Progenitor cell of endocrine pancreas (in vitro differentiated cells): ENCODE measurements at places on chromosomes 4 and X. TPM values are rescaled to one million over a fixed set of nuclear protein-coding genes. Genes with fewer than 3 reads are reported as not detected.

Gene TMPRSS11A
- total RNA-seq: not detected in 2 replicates

Gene SPATA18
- 7.4 and 8.5 TPM in 2 replicates for total RNA-seq

Gene RASL11B
- 9.3 and 9.7 TPM in 2 replicates for total RNA-seq

Gene RGN
- 7.3 and 8.0 TPM in 2 replicates for total RNA-seq

Gene ANXA10
- total RNA-seq: not detected in 2 replicates

Gene NDNF
- total RNA-seq: 0.34 and 0.67 TPM in 2 replicates

DNA sequence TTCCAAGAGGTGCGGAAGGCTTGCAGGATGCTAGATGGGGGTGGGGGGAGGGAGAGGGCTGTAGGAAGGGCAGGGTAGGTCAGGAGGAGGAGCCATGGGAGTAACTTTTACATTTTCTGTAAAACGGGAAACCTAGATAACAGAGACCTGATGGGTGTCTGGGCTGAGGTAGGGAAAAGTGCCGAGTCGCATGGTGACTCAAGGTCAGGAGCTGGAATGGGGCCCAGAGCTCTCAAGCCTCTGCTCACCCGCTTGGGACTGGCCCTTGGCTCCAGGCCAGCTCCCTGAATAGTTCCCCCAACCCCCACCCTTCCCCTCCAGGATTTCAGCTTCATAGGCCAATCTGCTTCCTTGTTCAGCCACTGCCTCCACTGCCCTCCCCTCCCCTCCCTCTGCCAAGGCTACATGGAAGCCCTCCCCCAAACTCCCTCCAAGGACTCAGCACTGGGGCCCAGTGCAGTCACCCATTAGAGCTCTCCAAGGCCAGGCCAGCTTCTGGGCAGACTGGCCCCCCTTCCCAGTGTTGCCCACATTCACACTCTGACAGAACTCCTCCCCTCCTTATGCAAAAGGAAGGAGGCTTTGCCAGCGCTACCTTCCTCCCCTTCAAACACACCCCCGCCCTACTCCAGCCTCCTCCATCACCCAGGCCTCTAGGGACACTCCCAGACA, 43.6 kb downstream of the TSC22D3 start:
- DNase-seq: no peak
- no peak overlapping the region for H3K27ac ChIP-seq
- no peak overlapping the region for H3K4me3 ChIP-seq
- H3K36me3 ChIP-seq: no peaks in the 10 kb centered on the region
- peaks cover 19% of the 10 kb centered on the region for H3K4me1 ChIP-seq

DNA sequence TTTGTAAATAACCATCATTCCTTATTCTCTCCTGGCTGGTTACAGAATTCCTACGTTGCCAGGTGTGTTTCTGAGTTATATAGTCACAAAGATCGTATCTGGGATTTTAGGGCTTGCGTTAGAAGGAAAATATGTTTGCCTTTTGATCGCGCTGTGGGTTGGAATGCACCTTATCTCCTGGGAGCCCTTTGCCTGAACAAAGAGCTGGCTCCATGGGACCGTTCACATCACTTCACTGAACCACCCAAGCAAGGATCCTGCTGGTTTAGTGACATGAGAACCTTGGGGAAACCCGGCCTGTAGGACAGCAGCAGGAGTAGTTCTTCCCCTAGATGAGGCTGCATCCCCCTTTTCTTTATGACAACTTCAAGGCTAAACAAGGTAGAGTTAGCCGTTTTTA, 51.6 kb downstream of the RS1 start:
- peaks cover 53% of the 10 kb centered on the region for H3K4me1 ChIP-seq
- peaks cover 8% of the 10 kb centered on the region for H3K36me3 ChIP-seq
- peak overlapping the region; percentile 95 for H3K27ac ChIP-seq
- DNase-seq: no peak
- peak overlapping the region; percentile 38 for H3K4me3 ChIP-seq
- no peaks in the 10 kb centered on the region for H3K27me3 ChIP-seq

DNA sequence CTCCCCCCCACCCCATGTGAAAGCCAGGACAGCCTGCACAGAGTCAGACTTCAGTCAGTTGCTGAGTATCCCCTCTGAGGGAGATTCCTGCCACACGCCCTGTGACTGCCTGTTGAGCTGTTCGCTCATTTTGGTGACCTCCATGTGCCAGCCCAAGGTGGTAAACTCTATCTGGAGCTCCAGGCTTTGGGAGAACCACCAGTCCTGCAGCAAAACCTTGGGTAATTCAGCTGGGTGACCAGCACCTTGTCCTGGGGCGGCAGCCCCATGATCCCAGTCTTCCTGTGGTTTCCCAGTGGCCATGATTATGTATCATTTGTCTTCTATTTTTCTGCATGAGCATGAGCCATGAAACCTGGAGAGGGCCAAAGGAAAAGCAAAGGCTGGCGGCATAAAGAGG, 73.4 kb downstream of the NBDY start:
- no peak overlapping the region for H3K4me3 ChIP-seq
- DNase-seq: no peak
- no peaks in the 10 kb centered on the region for H3K27me3 ChIP-seq
- H3K27ac ChIP-seq: no peak overlapping the region

DNA sequence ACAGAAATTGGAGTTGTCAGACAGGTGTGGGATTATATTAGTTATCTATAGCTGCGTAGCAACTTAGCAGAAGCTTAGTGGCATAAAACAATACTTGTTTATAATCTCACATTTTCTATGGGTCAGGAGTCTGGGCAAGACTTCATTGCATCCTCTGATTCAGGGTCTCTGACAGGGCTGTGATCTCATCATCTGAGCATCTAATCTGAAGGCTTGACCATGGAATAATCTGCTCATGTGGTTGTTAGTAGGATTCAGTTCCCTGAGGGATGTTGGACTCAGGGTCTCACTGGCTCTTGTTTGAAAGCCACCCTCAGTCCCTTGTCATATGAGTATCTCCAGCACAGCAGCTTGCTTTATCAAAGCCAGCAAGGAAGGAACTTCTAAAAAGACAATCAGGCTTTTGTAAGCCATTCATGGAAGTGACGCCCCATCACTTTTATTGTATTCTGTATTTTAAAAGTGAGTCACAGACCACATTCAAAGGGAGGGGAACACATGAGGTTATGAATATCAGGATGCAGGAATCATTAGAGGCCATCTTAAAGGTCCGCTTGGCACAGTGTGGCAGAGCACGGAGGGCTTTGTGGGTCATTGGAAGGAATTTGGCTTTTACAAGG, 37.2 kb upstream of the FAM9B start:
- peaks cover 7% of the 10 kb centered on the region for H3K27me3 ChIP-seq
- H3K4me3 ChIP-seq: no peak overlapping the region
- peaks cover 7% of the 10 kb centered on the region for H3K4me1 ChIP-seq
- no peaks in the 10 kb centered on the region for H3K36me3 ChIP-seq

DNA sequence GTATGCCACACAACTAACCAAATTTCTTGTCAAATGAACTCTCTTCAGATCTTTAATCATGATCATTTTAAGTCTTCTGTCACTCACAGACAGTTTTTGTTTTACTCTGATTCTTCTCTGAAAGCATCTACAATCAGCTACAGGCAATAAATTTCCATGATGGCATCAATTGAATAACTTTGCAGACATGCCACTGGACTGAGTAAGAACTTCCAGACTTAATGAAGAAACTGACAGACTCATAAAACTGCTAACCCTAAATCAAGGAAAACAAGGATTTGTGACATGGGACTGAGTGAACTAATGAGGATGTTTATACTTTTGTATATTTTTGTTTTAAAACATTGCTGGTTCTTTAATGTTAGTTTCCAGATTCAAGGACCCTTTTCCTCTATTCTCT, 5.5 kb upstream of the PPP1R2C start:
- no peak overlapping the region for H3K4me3 ChIP-seq
- no peaks in the 10 kb centered on the region for H3K27me3 ChIP-seq
- peaks cover 4% of the 10 kb centered on the region for H3K36me3 ChIP-seq
- no peaks in the 10 kb centered on the region for H3K4me1 ChIP-seq
- H3K27ac ChIP-seq: no peak overlapping the region
- no peak for DNase-seq

- H3K4me1 ChIP-seq: peaks cover 9% of the 10 kb centered on the region
- H3K4me3 ChIP-seq: peak overlapping the region; percentile 85
- H3K27ac ChIP-seq: peak overlapping the region; percentile 84
- peaks cover 9% of the 10 kb centered on the region for H3K27me3 ChIP-seq
Observed at GRCh38 chrX:16882169-16882568, 12.0 kb upstream of the RBBP7 start.

- H3K36me3 ChIP-seq: no peaks in the 10 kb centered on the region
- H3K27me3 ChIP-seq: no peaks in the 10 kb centered on the region
- H3K4me1 ChIP-seq: peaks cover 10% of the 10 kb centered on the region
- peak overlapping the region; percentile 98 for H3K27ac ChIP-seq
Observed at GRCh38 chrX:75156531-75156945, 455 bp upstream of the ABCB7 start.

GRCh38 chrX:128906753-128907152, 616.5 kb downstream of the SMARCA1 start:
- no peak for DNase-seq
- no peak overlapping the region for H3K4me3 ChIP-seq
- no peak overlapping the region for H3K27ac ChIP-seq
- no peaks in the 10 kb centered on the region for H3K36me3 ChIP-seq

DNA sequence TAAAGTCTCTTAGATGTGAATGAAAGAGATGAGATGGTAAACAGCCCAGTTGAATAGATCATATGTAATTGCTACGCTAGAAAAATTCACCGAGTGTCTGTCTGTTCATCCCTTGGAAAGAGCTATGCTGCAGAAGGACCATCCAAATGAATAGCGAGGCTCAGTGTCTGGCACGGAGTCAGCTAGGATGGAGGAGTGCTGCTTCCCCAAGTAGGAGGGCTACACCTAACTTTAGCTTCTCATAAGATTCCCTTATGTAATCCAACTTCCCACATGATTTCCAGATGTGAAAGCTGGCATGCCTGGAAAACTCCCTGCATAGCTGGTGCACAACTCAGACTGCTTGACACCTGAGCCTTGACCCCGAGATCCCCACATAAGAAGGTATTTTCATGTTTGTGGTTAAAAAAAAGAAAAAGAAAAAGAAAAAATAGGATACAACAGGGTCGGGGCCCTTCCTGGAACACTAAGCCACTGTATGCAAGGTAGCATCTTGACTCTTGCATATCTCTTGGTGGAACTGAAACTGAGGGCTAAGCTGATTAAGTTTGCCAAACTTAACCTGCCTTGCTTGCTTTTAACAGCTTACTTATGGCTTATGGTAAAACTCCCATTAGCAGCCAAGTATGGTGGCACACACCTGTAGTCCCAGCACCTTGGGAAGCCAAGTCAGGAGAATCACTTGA, 82.3 kb downstream of the FREM3 start:
- H3K36me3 ChIP-seq: no peaks in the 10 kb centered on the region
- DNase-seq: no peak
- H3K27ac ChIP-seq: no peak overlapping the region
- H3K4me3 ChIP-seq: no peak overlapping the region
- H3K27me3 ChIP-seq: no peaks in the 10 kb centered on the region

- peaks cover 4% of the 10 kb centered on the region for H3K4me1 ChIP-seq
- no peak overlapping the region for H3K4me3 ChIP-seq
- H3K36me3 ChIP-seq: no peaks in the 10 kb centered on the region
- DNase-seq: no peak
Observed at GRCh38 chrX:19179389-19179788, 57.1 kb upstream of the ADGRG2 start.

GRCh38 chr4:38696697-38697096, 32.7 kb downstream of the KLF3 start:
- DNase-seq: no peak
- peak overlapping the region; percentile 33 for H3K27ac ChIP-seq
- no peak overlapping the region for H3K4me3 ChIP-seq
- no peaks in the 10 kb centered on the region for H3K27me3 ChIP-seq
- peaks cover 54% of the 10 kb centered on the region for H3K36me3 ChIP-seq

DNA sequence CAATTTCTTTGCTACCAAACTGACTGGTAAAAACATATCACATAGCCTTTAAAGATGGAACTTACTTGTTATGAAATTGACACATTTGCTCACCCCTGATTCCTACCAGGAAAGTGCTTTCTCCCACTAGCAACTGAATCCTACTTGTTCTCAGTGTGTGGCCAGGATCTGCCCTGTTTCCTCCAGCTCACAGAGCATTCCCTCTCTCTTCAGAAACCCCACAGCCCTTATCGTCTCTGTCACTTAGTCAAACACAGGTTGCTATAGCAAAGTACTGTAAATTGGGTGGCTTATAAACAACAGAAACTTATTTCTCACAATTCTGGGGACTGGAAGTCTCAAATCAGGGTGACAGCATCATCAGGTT, 265.2 kb upstream of the BOD1L1 start:
- H3K27ac ChIP-seq: no peak overlapping the region
- H3K27me3 ChIP-seq: peaks cover 2% of the 10 kb centered on the region
- peaks cover 3% of the 10 kb centered on the region for H3K4me1 ChIP-seq
- no peaks in the 10 kb centered on the region for H3K36me3 ChIP-seq
- no peak overlapping the region for H3K4me3 ChIP-seq

- no peaks in the 10 kb centered on the region for H3K27me3 ChIP-seq
- H3K4me1 ChIP-seq: no peaks in the 10 kb centered on the region
- no peaks in the 10 kb centered on the region for H3K36me3 ChIP-seq
- H3K27ac ChIP-seq: no peak overlapping the region
- DNase-seq: no peak
- no peak overlapping the region for H3K4me3 ChIP-seq
Observed at GRCh38 chrX:140821280-140821679, 111.7 kb downstream of the LINC00632 start.

- H3K4me1 ChIP-seq: peaks cover 1% of the 10 kb centered on the region
- H3K36me3 ChIP-seq: no peaks in the 10 kb centered on the region
- no peak overlapping the region for H3K4me3 ChIP-seq
- peaks cover 5% of the 10 kb centered on the region for H3K27me3 ChIP-seq
- no peak overlapping the region for H3K27ac ChIP-seq
- no peak for DNase-seq
Observed at GRCh38 chrX:920234-920799, 289.7 kb downstream of the SHOX start.

DNA sequence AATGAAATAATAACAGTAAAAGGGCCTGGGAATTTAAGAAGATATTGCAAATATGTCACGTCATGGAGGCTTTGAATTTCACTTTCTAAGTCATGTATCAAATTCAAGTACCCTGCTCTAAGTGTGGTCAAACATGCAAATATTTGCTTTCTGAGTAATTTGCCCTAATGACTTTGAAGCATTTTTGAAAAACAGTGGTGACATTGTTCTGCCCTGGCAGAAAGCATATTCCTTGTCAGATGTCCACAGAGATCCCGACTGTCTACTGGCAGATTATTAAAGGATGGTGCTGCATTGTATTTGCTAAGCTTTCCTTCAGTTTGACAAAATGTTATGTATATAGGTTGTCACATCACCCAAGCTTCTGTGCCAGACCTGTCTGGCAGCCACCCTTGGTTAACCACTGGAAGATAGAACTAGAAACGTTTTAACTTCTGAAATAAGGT, 92.5 kb downstream of the ANK2 start:
- H3K36me3 ChIP-seq: no peaks in the 10 kb centered on the region
- no peak overlapping the region for H3K4me3 ChIP-seq
- no peak for DNase-seq
- H3K27ac ChIP-seq: peak overlapping the region; percentile 92

GRCh38 chr4:122633211-122633610, 12.3 kb upstream of the IL21 start:
- H3K27me3 ChIP-seq: peaks cover 2% of the 10 kb centered on the region
- no peak overlapping the region for H3K27ac ChIP-seq
- H3K4me1 ChIP-seq: peaks cover 11% of the 10 kb centered on the region
- DNase-seq: no peak
- H3K36me3 ChIP-seq: no peaks in the 10 kb centered on the region

- H3K36me3 ChIP-seq: no peaks in the 10 kb centered on the region
- H3K27ac ChIP-seq: no peak overlapping the region
- no peak overlapping the region for H3K4me3 ChIP-seq
Observed at GRCh38 chrX:50458483-50458882, 12.1 kb downstream of the DGKK start.

GRCh38 chr4:154462081-154462810, 29.4 kb downstream of the DCHS2 start:
- H3K27ac ChIP-seq: no peak overlapping the region
- H3K4me1 ChIP-seq: no peaks in the 10 kb centered on the region
- no peak for DNase-seq
- H3K4me3 ChIP-seq: no peak overlapping the region

GRCh38 chrX:25548811-25549210, 533.0 kb upstream of the ARX start:
- no peaks in the 10 kb centered on the region for H3K4me1 ChIP-seq
- no peak for DNase-seq
- peaks cover 2% of the 10 kb centered on the region for H3K27me3 ChIP-seq
